ENCODE measurements at places on chromosomes 2 and 18.

DNA sequence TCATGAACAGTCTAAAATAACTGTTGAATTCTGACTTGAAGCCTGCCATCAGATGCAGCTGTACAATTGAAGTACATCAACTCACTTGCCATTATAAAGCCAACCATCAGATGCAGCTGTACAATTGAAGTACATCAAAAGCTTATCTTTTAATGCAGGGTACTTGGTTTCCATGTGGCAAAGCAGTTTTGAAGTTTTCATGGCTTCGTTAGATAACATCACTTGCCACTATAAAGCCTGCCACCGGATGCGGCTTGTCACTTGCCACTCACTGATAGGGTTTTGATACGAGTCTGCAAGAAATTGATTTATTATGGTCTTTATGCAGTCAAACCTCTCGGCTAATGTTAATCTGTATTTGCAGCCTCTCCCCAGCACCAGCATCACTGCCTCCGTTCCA, 1605.8 kb downstream of the SUCLG1 start:
- DNase-seq: no peak

DNA sequence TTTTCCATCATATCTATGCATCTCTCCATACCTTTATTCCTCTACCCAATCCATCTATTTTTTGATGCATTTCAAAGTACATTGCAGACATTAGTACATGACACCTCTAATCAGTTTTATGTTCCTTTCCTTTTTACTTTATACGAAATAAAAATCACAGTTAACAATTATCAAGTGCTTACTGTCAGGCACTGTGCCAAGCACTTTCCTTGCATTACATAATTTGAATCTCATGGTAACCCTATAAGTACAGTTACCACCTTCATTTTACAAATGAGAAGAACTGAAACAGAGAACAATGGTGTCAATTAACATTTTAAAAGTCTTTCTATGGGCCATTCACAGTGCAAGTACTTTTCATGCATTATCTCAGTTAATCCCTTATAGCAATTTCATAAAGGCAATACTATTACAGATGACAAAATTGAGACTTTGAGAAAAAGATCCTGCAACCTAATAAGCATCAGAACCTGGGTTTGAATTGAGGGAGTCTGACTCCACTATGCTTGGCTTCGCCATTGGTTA, 544.4 kb upstream of the TNP1 start:
- DNase-seq: no peak

- no peak for DNase-seq
Measured at GRCh38 chr2:177434475-177434874, 41.9 kb downstream of the AGPS start.

- DNase-seq: no peak
Measured at GRCh38 chr2:41116106-41116797, 664.4 kb upstream of the SLC8A1 start.

GRCh38 chr2:10787176-10787968, 25.2 kb downstream of the PDIA6 start:
- peak; percentile 35 for DNase-seq

GRCh38 chr2:100416935-100417710, at the start of gene CHST10:
CHST10 (minus strand) TSS chr2:100417668; CDS start chr2:100406675, 10,993 bp downstream.
- DNase-seq: peak; percentile 24

- DNase-seq: no peak
Measured at GRCh38 chr2:96837575-96837974, 6.2 kb downstream of the ANKRD23 start.

GRCh38 chr18:50558948-50559751, 737 bp upstream of the MAPK4 start:
- no peak for DNase-seq

GRCh38 chr2:156229724-156230362, 102.7 kb downstream of the NR4A2 start:
- DNase-seq: peak; percentile 53

DNA sequence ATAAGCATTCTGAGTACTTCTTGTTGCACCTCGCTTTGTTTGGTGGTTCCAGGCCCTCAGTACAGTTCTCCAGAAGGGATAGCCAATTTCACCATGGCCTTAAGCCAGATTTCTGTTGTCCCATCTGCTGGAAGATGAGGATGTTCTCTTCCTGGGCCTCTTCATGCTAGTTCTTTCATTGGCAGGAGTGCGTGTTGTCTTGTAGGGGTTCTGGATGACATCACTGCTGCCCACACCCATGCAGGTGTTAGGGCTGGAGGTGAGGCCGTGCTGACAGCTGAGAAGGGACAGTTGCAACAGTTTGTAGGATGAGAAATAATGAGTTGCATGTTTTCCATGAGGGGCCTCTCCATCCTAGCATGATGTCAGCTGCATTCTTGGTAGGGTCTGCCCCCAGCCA, 142.9 kb downstream of the LDLRAD4 start:
- DNase-seq: no peak

- DNase-seq: no peak
Measured at GRCh38 chr2:236001166-236001828, 166.9 kb downstream of the GBX2 start.

Measured in epithelial cell of esophagus (primary cell).